Type B pancreatic cell (in vitro differentiated cells): ENCODE measurements at places on chromosomes 12 and 14.
A peak's percentile ranks its signal among the peaks of the same experiment; 100 is the strongest.

DNA sequence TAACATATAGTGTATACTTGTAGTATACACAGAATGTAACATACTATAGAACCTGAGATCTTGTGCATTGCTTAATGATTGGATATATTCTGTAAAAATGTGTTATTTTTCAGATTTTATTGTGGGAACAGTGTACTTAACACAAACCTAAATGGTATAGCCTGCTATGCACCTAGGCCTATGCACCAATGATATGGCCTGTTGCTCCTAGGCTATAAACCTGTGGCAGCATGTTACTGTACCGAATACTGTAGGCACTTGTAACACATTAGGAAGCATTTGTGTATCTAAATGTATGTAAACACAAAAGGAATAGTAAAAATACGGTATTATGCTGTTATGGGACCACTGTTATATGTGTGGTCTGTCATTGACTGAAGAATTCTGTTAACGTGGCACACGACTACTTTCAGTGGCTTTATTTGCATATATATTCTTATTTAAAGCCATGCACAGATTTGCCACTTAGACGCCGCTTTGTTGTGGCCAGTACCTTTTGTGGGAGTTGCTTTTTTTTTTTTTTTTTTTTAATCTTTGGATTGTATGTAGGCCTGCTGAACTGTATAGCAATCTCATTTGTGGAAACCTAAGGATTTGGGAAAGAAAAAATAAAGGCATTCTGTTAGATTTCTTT lies 7.4 kb downstream of the PAPOLA start:
- H3K4me1 ChIP-seq, result peaks cover 33% of the 10 kb centered on the region
- no peaks in the 10 kb centered on the region for H3K27me3 ChIP-seq
- peaks cover 15% of the 10 kb centered on the region for H3K36me3 ChIP-seq
- DNase-seq, result no peak
- no peak overlapping the region for H3K4me3 ChIP-seq

DNA sequence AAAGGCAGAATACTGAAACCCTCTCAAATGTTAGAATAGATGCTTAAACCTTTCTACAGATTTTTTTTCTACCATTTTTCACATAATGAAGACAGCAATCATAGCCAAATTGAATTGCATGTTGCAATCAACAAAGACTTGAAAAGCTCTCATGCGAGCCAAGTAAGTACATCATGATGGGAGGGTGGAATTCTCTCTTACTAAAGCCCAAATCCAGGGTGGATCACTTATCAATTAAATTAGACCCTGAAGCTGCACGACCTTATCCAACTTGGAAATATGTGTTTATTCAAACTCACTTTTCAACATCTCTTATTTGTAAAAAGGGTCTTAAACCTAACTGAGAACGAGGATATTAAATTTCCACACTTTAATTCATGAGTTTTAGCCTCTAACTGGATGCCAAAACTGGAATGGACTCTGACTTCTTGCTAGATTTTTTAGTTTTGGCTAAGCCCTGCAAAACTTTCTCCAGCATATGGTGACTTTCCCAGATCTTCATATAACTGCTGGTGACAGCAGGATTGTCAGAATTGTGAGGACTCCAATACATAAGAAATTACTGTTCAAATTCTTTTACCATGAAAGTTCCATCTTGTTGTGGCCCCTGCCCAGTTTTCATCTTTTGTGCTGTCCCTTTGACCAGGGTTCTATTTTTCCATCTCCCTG lies 53.6 kb downstream of the HECTD4 start:
- no peak for DNase-seq
- H3K4me3 ChIP-seq, result no peak overlapping the region

DNA sequence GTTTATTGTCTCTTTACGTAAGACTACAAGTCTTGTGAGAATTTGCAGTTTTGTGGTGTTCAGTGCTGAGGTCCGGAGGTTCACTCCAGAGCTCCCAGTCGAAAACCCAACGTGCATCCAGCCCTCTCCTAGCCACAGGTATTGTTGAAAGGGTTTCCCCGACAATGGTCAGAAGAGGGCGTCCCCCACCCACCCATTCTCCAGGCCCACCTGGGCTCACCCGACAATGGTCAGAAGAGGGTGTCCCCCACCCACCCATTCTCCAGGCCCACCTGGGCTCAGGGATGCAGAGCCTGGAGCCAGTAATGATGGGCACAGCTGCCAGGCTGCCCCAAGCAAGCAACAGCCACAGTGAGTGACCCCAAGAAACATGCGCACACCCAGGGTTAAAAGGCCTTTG lies 126.8 kb upstream of the EVL start:
- no peak for DNase-seq
- peaks cover 22% of the 10 kb centered on the region for H3K36me3 ChIP-seq
- no peak overlapping the region for H3K27ac ChIP-seq
- no peaks in the 10 kb centered on the region for H3K27me3 ChIP-seq
- H3K4me1 ChIP-seq, result peaks cover 10% of the 10 kb centered on the region
- H3K4me3 ChIP-seq, result no peak overlapping the region

- H3K27ac ChIP-seq, result no peak overlapping the region
- peaks cover 9% of the 10 kb centered on the region for H3K4me1 ChIP-seq
- no peaks in the 10 kb centered on the region for H3K27me3 ChIP-seq
- peaks cover 9% of the 10 kb centered on the region for H3K36me3 ChIP-seq
Measured at GRCh38 chr12:68638721-68639395, 28.2 kb downstream of the RAP1B start.

GRCh38 chr14:93941293-93941910 lies 14.3 kb downstream of the FAM181A start:
- H3K4me3 ChIP-seq, result no peak overlapping the region
- no peaks in the 10 kb centered on the region for H3K36me3 ChIP-seq
- peaks cover 5% of the 10 kb centered on the region for H3K4me1 ChIP-seq
- H3K27me3 ChIP-seq, result peaks cover 37% of the 10 kb centered on the region
- H3K27ac ChIP-seq, result no peak overlapping the region

DNA sequence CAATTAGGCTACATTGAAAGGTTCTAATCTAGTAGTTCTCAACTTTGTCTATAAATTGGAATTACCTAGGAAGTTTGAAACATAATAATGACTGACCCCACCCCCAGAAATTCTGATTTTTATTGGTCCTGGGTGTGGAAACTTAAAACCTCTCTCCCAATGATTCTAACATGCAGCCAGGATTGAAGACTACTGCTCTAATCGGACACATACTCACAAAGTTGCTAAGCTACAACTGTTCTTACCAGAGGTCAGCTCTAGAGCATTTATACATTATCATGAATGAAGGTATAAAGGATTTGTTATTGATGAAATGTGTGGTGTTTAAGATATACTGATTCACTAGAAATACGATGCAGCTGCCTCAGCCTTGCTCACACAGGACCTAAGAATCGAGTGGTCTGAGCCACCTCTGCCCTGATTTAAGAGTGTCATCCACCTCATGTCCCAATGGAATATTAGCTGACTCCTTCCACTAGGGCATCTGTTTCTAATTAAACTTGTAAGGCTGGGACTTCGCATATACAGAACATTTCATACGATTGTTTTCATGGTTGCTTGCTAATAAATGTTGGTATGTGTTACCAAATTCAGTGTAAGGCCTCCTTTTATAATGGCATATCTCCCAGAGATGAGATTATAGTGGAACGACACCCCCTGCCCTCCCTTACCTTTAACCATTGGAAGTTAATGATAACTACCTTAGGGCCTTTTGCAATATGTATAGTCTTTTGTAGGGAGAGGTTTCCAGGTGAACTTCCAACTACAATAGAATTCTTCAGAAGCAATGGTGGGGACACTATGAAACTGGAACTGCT lies 410.8 kb upstream of the PDE3A start:
- H3K27ac ChIP-seq, result no peak overlapping the region
- peaks cover 9% of the 10 kb centered on the region for H3K27me3 ChIP-seq
- no peak overlapping the region for H3K4me3 ChIP-seq
- H3K4me1 ChIP-seq, result no peaks in the 10 kb centered on the region
- DNase-seq, result no peak

- H3K4me1 ChIP-seq, result peaks cover 13% of the 10 kb centered on the region
- peaks cover 8% of the 10 kb centered on the region for H3K36me3 ChIP-seq
- H3K27ac ChIP-seq, result no peak overlapping the region
Measured at GRCh38 chr14:77542421-77543239, 44.0 kb upstream of the ISM2 start.

GRCh38 chr12:12551115-12551514 lies 11.5 kb downstream of the DUSP16 start:
- peaks cover 5% of the 10 kb centered on the region for H3K4me1 ChIP-seq
- H3K36me3 ChIP-seq, result peaks cover 53% of the 10 kb centered on the region
- H3K27ac ChIP-seq, result peak overlapping the region; percentile 20
- DNase-seq, result no peak

DNA sequence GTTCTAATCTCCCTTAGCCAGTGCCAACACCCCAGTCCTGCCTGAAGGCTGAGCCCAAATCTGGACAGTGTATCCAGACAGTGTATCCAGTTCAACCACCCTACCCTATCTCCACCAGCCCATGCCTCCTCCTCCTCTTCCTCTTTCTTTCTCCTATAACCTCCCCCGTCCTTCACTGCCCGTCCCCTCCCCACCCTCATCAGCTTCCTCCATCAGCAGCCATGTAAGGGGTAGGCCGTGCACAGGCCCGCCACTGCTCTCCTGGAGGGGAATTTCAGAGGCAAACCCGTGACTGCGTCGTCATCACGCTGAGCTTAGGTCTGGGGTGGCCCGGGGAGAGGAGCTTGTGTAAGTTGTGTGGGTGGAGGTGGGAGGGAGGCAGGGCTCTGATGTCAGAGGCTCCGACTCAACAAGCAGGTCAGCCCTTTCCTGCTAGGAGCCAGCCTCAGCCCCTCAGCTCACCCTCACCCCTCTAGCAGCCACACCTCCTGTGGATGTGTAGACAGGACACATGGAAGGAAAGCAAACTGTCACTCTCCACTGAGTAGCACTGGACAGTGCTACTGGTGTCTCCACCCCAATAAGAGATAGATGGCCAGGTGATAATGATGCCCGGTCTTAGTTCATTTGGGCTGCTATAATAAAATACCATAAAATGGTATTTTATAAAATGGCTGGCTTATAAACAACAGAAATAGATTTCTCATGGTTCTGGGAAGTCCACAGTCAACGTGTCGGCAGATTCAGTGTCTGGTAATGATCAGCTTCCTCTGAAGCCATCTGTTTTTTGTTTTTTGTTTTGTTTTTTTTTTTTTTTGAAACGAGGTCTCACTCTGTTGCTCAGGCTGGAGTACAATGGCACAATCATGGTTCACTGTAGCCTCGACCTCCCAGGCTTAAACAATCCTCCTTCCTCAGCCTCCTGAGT lies 50.5 kb downstream of the IRF2BPL start:
- H3K27ac ChIP-seq, result peak overlapping the region; percentile 46
- peaks cover 4% of the 10 kb centered on the region for H3K36me3 ChIP-seq
- no peaks in the 10 kb centered on the region for H3K27me3 ChIP-seq
- H3K4me3 ChIP-seq, result no peak overlapping the region
- no peak for DNase-seq

DNA sequence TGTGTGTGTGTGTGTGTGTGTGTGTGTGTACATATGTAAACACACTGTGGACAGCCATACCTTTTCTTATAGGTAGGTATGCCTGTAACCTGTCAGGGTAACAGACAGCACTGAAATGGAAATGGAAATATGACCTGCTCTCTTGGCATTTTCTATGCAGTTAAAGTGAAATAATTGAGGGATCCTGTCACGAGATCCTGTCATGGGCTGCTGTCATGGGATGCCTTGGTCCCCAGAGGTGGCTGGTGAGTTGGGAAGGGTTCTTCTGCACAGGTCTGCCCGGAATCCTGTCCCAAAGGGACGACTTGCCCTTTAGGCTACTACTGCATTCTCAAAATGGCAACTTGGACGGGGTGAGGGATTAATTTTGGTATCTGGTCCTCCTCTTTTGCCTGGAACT lies 47.3 kb downstream of the ELK3 start:
- no peak overlapping the region for H3K4me3 ChIP-seq
- peaks cover 37% of the 10 kb centered on the region for H3K4me1 ChIP-seq
- no peak overlapping the region for H3K27ac ChIP-seq
- H3K36me3 ChIP-seq, result peaks cover 10% of the 10 kb centered on the region
- no peaks in the 10 kb centered on the region for H3K27me3 ChIP-seq

DNA sequence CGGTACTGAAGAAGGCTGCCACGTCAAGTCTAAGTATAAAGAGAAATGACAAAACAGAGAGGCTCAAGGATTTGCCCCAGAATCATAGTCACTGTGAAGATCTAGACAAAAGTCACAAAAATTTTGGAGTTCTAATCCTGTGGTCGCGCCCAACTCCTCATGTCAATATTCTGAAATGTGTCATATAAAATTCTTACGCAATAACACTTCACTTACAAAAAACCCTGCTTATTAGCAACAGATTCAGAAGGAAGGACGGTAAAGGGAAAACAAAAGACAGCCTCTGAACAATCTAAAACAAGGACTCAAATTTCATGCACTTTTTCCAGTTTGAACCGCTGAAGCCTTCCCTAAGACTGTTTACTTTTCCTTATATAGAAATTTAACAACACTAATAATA lies 94.7 kb downstream of the TSPAN8 start:
- no peak overlapping the region for H3K27ac ChIP-seq
- no peak for DNase-seq
- no peaks in the 10 kb centered on the region for H3K4me1 ChIP-seq
- H3K36me3 ChIP-seq, result no peaks in the 10 kb centered on the region
- no peaks in the 10 kb centered on the region for H3K27me3 ChIP-seq

GRCh38 chr14:88245321-88245720 lies 77.7 kb downstream of the KCNK10 start:
- no peak overlapping the region for H3K4me3 ChIP-seq
- no peaks in the 10 kb centered on the region for H3K36me3 ChIP-seq
- DNase-seq, result no peak
- no peak overlapping the region for H3K27ac ChIP-seq
- peaks cover 25% of the 10 kb centered on the region for H3K27me3 ChIP-seq

DNA sequence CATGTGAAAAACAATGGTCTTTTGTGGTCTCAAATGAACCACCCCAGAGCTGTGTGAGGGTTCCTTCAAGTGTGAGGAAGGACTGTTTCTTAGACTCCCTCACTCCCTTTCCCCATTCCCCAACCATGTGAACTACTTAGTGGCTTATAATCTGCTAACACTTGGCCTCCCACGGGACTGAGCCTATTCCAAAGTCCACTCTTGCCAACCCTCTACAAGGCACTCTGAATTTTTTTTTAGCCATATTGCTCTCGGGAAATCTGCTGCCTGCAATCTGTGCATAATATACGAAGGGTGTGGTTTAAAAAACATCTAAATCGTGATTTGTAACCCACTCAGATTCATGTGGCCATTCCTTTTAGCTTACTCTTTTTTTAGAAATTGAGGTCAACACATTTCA lies 2.6 kb downstream of the SVOP start:
- H3K27me3 ChIP-seq, result peaks cover 20% of the 10 kb centered on the region
- peak overlapping the region; percentile 36 for H3K4me3 ChIP-seq
- peaks cover 4% of the 10 kb centered on the region for H3K4me1 ChIP-seq
- H3K27ac ChIP-seq, result no peak overlapping the region

- no peaks in the 10 kb centered on the region for H3K27me3 ChIP-seq
- H3K36me3 ChIP-seq, result peaks cover 8% of the 10 kb centered on the region
- no peaks in the 10 kb centered on the region for H3K4me1 ChIP-seq
- H3K4me3 ChIP-seq, result no peak overlapping the region
- H3K27ac ChIP-seq, result no peak overlapping the region
Measured at GRCh38 chr14:50619569-50620141, 48.5 kb downstream of the SAV1 start.

- no peaks in the 10 kb centered on the region for H3K27me3 ChIP-seq
- no peak overlapping the region for H3K27ac ChIP-seq
- H3K4me1 ChIP-seq, result no peaks in the 10 kb centered on the region
- H3K4me3 ChIP-seq, result no peak overlapping the region
- peaks cover 52% of the 10 kb centered on the region for H3K36me3 ChIP-seq
Measured at GRCh38 chr12:71610031-71610795, 53.4 kb downstream of the ZFC3H1 start.
